ENCODE measurements at places on chromosomes 1 and 21.

GRCh38 chr1:173341971-173342370, 134.8 kb upstream of the TNFSF4 start:
- no peak for DNase-seq

DNA sequence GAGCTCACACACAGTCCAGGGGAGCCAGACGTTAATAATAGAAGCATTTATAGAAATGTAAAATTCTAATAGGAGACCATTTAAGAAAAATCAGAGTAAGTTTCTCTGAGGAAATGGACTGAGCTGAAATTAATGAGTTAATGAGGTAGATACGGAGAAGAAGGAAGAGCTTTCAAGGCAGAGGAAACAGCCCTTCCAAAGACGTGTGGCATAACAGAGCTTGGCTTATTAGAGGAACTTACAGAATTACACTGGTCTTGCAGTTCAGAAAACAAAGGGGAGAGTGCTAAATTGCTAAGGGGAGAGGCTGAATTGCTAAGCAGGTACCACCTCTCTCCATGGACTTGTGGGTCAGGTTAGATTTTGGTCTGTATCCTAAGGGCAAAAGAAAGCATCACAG, 8.2 kb upstream of the PIGK start:
- no peak for DNase-seq

DNA sequence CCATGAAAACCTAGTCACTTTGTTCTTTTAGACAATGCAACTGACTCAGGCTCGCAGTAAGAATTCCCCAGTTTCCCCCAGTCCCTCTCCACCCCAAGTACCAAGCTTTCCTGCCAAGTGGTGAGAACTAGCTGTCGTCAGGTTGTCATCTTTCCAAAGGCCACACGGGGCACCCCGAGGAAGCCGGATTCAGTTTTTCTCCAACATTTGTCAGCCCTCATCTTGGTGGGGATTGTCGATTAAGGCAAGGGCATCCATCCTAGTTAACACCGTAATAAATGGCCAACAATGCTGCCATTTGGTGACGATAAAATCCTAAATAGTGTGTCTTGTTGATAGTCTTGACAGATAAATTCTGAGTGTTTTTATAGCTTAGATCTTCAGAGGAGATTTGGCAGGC, 55.9 kb upstream of the PROX1 start:
- DNase-seq, result no peak

- no peak for DNase-seq
Measured at GRCh38 chr1:201662646-201663045, 123.7 kb downstream of the NAV1 start.

DNA sequence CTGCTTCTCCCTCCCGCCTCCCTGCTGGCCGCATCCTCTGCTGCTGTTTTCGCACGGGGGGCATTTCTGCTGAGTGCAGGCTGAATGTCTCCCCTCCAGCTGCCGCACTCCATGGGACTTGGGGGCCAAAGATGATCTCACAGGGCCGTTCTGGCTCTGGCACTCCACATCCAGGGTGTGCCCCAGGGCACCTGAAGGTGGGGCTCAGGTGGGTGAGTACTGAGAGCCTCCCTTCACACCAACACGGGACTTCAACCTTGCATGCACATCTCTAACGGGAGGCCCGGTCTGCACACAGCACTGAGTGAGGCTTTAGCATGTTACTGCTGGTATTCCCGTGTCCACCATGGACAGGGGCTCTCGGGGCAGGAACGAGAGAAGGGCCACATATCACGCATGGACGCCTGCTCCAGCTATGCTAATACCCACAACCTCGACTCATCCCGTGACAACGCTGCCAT, 88.9 kb downstream of the DMRTB1 start:
- DNase-seq, result no peak

DNA sequence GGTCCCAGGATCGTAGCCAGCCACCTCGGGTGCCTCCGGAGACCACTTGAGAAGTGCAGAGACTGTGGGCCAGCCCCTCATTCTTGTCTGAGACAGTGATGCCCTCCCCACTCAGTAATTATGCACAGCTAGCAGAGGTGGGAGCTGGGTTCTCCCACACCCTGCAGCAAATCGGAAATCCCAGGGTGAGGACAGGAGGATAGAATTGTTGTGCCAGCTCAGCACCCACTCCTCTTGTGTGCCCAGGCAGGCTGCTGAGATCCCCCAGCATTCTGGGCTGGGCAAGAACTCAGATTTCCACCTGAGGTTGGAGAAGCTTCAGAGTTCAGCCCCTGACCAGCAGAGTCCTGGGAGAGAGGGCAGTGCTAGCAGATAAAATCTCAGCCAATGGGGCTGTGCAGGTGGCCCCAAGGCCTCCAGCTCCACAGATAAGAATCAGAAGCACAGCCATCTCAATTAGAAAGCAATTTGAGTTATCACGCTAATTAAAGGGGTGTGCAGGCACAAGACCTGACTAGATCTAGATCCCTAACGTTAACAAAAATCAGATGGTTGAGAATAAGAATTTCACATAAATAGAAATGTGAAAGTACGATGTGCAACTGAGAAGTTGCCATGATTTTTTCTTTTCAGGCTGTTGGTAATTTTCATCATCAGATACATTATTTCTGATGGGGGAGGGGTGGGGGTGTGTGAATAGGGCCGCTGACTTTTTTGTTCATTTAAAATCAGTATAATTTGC, 45.5 kb upstream of the IRF2BP2 start:
- DNase-seq, result no peak

- DNase-seq, result no peak
Measured at GRCh38 chr1:170663404-170664092, 383 bp upstream of the PRRX1 start.

DNA sequence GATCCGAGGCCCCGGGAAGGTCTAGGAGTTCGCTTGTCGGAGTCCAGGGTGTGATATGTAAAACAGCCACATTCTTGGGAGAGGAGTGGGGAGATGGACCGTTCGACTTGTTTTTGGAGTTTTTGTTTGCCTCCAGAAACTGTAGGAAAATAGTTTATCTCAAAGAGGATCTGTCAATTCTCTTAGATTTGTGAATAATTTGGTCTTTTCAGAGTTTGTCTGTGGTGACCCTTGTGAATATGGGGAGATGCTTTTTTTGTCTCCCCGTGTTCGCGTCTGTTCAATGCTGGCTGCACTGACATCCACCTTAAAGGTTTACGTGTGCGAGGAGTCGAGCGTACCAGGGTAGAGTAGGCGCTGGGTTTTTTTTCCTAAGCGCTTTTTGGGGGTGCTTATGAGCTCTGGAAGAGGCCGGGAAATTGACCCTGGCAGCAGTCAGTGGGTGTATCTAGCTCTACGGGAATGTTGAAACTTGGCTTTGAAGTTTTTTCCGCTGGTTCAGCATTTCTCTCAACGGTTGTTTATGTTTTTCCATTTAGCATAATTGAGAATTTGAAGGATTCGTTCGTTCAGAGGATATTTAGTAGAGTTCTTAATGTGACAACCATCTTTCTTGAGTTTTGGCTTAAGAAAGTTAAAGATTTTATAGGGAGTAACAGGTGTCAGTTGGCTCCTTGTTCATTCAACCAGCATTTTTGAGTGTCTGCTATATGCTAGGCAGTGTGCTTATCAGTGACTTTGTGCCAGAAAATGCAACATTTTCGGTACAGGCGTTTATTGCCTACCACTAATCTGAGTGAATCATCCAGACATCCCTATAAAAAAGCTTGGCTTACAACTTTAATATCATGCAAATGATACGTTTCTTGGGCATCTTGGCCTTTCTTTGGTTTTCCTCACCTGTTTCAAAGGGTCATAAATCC, 1.2 kb downstream of the SZRD1 start:
- no peak for DNase-seq

GRCh38 chr21:45228171-45228641, 59.5 kb downstream of the POFUT2 start:
- peak; percentile 64 for DNase-seq

GRCh38 chr1:8297245-8297644, 20.7 kb upstream of the SLC45A1 start:
- no peak for DNase-seq

GRCh38 chr21:43930074-43930847, 65.2 kb downstream of the AGPAT3 start:
- no peak for DNase-seq

DNA sequence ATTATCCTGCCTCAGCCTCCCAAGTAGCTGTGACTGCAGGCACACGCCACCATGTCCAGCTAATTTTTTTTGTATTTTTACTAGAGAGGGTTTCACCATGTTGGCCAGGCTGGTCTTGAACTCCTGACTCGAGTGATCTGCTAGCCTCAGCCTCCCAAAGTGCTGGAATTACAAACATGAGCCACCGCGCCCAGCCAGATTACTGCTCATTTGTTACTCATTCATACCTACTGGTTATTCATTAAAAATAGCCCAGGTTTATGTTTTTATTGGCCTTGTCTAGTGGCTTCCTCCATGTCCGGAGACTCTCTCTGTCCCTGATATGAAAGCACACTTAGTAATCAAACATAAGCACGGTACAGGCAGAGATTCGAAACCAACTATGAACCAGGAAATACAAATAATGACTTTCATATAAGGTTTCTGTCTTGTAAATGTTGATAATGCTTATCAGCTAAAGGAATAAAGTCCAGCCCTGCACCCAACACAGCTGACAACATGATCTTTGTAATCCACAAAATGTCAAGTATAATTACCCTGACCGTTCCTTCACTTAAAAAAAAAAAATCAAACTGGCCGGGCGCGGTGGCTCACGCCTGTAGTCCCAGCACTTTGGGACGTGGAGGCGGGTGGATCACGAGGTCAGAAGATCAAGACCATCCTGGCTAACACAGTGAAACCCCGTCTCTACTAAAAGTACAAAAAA, 50.4 kb upstream of the CXADR start:
- DNase-seq, result no peak

- DNase-seq, result no peak
Measured at GRCh38 chr1:192534666-192535065, 40.9 kb upstream of the RGS1 start.

DNA sequence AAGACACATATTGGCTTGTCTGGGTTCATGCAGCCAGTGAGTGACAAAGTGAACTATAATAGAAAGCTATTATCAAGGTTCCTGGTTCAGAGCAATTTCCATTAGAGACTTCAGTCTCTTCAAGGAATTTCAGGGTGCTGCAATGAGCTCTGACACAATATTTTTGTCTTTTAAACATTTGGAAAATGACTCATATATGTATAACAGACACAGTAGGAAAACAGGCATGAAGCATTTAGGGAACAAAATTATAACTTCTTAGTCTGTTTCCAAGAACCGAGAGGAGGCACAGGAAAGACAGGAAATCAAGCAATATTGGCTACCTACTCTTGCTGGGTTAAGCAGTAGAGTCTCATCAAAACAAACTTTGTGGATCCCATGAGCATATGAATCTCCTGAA, 170.4 kb downstream of the PTPRC start:
- DNase-seq, result no peak

DNA sequence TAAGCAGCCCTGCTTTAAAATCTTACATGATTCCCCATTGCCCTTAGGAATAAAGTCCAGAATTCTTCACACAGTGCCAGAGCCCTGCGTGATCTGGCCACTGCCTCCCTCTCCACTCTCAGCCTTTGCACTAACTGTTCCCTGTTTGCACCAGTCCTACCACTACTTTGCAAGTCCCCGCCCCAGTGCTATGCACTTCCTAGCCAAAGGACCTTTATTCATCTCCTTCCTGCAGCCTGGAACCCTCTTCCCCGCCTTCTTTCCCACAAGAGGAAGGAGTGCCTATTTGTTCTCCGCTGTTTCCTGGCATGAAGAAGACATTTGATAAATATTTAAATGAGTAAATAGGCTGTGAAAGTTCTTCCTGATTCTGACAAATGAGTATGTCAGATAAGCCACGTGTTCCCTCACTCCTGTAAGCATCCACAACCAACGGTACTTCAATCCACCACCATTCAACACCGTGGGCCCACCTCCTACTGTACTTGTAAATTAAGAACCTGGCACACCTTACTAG, 23.9 kb downstream of the CAPN8 start:
- DNase-seq, result no peak

DNA sequence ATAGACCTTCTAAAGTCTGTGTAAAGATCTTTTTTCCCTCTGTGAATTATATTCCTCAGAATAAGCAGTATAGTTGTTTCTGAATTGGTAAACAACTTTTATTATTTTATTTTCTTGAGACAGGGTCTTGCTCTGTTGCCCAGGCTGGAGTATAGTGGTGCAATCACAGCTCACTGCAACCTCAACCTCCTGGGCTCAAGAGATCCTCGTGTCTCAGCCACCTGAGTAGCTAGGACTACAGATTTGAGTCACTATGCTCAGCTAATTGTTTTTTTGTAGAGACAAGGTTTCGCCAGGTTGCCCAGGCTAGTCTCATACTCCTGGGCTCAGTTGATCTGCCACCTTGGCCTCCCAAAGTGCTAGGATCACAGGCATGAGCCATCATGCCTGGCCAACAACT, 26.6 kb upstream of the HMGN1 start:
- DNase-seq, result no peak

GRCh38 chr1:50985094-50985493, 15.0 kb downstream of the CDKN2C start:
- no peak for DNase-seq
